ENCODE measurements at places on chromosomes 13 and 19.

- no peak for DNase-seq
These were observed 231.3 kb downstream of the LHFPL6 start for GRCh38 chr13:39371706-39372105.

DNA sequence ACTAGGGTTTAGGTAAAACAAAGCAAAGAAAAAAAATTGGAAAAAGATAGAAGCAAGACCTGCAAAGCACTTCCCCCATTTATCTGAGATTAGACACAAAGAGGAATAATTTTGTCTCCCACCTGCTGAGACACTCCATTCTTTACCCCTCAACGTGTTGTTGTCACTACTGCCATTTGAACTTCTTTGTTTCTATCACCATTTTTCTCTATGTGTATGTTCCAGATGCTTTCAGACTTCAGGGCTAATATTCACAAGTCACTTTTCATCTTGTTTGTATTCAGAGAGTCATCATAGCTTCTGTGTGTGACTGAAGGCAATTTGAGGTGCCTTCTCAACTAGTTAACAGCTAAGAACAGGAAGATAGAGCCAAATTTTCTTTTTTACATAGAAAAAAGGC is 512.5 kb downstream of the TBC1D4 start:
- DNase-seq = no peak

GRCh38 chr19:42487032-42487797 is 41.1 kb downstream of the CEACAM1 start:
- DNase-seq = no peak

GRCh38 chr13:24192057-24192810 is 31.7 kb downstream of the SPATA13 start:
- no peak for DNase-seq

GRCh38 chr13:59715611-59716010 is 448.1 kb downstream of the DIAPH3 start:
- DNase-seq = no peak

DNA sequence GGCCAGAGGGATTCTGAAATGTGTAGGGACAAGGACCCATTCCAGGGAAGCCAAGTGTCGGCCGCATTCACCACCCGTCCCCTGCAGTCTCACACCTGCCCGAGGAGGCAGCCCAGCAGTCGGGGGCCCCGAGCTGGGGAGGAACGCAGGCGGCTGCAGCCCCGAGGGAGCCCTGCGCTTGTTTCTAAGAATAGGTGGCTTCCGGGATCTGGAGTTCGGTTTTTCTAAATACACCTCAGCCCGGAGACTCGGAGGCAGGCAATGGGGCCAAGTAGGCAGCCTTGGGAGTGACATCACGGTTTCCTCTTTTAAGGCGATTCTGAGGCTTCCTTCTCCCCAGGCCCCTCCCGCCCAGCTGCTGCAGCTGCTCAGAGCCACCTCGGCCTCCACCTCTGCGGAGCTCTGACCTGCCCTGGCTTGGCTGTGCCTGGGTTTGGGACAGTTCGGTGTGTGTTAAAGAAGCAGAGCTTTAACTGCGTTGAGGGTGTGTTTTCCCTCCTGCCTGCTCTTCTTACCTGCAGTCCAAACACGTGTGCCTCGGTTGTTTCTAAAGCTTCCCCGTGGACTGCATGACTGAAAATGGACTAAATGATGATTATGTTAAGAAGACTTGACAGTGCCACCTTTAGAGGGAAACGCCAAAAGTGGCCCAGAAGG is 80.5 kb downstream of the COL4A2 start:
- no peak for DNase-seq

DNA sequence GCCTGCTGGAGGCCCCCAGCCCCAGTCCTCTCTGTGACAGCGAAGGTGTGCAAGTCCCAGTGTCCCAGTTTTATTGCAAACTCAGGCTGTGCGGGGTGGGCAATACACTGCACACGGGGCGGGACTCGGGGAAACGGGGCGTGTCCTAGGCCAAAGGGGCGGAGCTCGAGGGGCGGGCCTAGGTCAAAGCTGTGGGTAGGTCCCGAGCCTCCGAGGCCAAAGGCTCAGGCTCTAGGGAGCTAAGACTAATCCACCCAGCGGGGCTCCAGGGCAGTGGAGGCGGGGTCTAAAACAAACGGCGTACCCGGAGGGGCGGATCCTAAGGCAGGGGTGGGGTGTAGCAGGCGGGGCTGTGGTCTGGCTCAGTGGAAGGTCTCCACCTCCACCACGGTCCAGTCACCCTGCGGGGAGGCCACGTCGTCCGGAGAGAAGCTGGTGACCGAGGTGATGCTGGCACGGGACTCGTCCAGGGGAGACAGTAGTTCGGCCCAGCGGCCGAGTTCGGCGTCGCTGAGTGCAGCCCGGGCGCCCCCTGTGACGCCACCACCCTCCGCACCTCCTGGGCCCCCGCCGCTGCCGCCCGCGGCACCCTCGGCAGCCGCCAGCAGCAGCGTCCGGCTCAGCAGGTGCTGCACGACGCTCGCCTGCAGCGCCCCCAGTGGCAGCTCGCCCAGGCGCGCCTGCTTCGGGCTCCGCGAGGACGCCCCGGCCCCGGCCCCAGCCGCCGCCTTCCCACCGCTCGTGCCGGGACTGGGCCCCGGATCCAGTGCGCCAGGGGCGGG is 5.3 kb downstream of the PRR36 start:
- DNase-seq = peak; percentile 58

- no peak for DNase-seq
These were observed 5.7 kb downstream of the VASP start for GRCh38 chr19:45512881-45513483.
